Frontal cortex (tissue), 4 donors: ENCODE measurements at places on chromosomes 6 and 20. TPM values are rescaled to one million over a fixed set of nuclear protein-coding genes. Genes with fewer than 3 reads are reported as not detected.

The TFAP2D gene
- total RNA-seq, result 2.9 TPM

The HTR1E gene
- total RNA-seq, result under 0.01 TPM

The FHL5 gene
- 0.41 TPM for total RNA-seq

The PPARD gene
- total RNA-seq, result 1.6 TPM

GRCh38 chr20:41245086-41245707, 72.3 kb downstream of the ZHX3 start:
- no peak for DNase-seq

DNA sequence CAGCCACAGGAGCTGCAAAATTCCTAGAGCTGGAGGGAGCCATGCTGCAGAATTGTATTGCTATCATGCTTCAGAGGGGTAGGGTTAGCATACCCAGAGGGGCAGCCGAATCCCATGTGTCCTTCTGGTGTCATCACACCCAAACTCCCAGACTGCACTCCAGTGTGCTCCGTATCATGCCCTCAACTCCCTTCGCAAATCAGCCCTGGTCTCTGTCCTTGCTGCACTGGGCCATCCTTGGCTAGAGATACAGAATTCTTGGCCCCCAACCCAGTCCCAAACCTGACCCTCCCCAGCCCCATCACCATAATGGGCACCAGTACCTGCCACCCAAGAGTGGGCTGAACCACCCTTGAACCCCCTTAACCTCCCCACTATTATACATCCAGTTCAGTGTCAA, 138.3 kb downstream of the ANKRD60 start:
- no peak for DNase-seq

- no peak for DNase-seq
Measured at GRCh38 chr6:8865451-8865850, 430.1 kb upstream of the SLC35B3 start.

GRCh38 chr6:87473419-87473903, 687 bp downstream of the SLC35A1 start:
- DNase-seq, result peak; percentile 33

DNA sequence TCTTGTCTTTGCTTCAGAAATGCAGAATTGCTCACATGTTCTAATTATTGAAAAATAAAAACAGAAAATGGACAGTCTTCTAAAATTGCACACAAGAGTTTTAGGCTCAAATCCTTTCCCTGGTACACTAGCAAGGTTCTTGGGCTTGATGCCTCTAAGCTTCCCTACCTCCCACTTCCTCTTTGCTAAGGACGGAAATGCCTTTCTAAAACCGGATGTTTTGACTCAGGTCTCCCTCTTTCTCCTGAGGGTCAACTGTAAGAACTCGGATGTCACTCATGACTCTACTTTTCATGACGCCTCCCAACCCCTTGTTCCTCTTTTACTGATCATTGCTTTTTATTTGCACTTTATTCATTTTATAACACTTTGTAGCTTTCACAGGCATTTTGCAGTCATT, 613.5 kb downstream of the C6orf118 start:
- DNase-seq, result no peak

DNA sequence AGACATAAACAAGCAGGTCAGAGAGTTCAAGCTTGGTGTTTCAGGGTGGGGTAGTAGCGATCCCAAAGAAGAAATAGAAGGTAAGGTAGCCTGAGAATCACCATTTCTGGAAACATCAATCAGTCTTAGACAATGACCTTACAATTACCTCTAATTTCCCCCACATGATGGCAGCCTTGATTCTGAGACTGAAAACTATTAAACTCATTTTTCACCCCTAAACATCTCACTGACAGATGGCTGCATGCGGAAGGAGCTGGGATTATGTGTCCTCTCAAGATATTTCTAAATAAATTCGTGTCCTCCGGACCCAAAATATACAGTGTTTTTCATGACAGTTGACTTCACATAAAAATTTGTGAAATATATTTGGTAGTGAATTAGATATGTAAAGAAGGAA, 61.0 kb downstream of the KIF6 start:
- no peak for DNase-seq

- no peak for DNase-seq
Measured at GRCh38 chr6:147430811-147431210, 77.7 kb upstream of the SAMD5 start.

GRCh38 chr6:134805168-134805567, 144.7 kb downstream of the ALDH8A1 start:
- no peak for DNase-seq

- DNase-seq, result no peak
Measured at GRCh38 chr20:59831916-59832270, 101.5 kb downstream of the SYCP2 start.

DNA sequence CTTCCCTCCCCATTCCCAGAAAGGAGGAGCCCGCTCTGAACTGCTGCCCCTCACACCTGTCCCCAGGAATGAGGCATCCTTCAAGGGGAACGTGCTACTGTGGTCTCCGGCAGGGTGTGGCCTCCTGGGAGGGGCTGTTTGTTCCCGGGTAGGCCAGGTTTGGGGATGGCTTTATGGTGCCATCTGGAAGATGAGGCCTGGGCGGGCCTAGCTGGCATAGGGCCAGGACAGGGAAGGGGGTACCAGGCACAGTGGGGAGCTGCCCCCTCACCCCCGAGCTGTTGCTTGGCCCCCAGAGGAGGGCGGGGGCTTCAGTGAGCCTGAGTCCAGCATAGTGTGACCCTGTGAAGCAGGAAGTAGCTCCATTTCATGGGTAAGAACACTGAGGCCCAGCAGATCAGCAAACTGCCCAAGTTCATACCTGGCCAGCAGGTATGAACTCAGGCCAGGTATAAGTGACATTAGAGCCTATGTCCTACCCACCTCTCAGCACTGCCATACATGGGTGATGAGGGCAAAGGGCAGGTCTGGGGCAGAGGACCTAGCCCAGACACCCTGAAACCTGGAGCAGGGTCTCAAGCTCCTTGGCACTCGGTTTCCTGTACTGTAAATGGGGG, 17.5 kb upstream of the SPDEF start:
- DNase-seq, result no peak

DNA sequence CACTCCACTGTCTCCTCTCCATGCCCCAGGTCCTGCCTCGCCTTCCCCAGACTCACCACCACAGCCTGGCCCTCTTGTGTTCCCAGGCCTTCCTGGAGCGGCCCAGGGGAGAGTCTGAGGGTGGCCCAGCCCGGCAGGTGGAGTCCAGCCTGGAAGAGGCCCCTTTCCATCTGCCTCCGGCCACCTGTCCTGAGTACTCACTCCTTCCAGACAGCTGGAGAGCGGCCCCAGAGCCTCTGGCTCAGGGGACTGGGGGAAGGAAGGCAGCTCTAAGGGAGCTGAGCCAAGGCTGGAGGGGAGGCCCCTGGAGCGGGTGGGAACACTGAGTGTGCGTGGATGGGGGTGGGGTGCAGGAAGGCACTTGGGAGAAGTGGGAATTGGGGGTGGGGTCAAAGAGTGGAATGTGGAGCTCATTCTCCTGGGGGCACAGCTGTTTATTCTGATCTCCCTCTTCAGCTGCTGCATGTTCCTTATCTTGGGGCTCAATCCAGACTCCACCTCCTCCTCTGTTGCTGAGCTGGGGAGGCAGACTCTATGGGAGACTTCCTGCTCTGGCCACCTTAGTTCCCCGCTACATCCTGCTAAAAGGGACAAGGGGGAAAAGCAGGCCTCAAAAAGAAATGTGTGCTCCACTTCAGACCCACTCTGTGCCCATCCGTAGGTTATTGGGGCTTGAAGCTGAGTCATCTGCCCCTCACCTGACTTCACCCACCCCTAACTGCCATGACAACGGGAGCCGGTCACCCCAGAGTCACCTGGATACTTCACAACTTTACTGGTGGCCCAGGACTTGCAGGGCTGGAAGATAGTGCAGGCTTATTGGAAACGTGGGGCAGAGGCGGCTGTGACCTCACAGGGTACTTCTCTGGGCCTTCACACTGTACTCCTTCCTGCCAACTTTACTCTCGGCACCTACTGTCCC, 19.5 kb upstream of the TAF8 start:
- DNase-seq, result no peak
